CD8-positive, alpha-beta memory T cell (primary cell): ENCODE measurements at places on chromosomes 6 and 20.

- no peak overlapping the region for H3K27ac ChIP-seq
- no peaks in the 10 kb centered on the region for H3K36me3 ChIP-seq
- DNase-seq = no peak
- H3K27me3 ChIP-seq = no peaks in the 10 kb centered on the region
- H3K4me1 ChIP-seq = no peaks in the 10 kb centered on the region
- no peak overlapping the region for H3K4me3 ChIP-seq
Measured at GRCh38 chr6:164085091-164086075, 670.9 kb downstream of the QKI start.

GRCh38 chr6:28000351-28001045, 43.5 kb downstream of the OR2B6 start:
- no peak overlapping the region for H3K4me3 ChIP-seq
- H3K27ac ChIP-seq = no peak overlapping the region
- no peaks in the 10 kb centered on the region for H3K36me3 ChIP-seq
- DNase-seq = no peak

DNA sequence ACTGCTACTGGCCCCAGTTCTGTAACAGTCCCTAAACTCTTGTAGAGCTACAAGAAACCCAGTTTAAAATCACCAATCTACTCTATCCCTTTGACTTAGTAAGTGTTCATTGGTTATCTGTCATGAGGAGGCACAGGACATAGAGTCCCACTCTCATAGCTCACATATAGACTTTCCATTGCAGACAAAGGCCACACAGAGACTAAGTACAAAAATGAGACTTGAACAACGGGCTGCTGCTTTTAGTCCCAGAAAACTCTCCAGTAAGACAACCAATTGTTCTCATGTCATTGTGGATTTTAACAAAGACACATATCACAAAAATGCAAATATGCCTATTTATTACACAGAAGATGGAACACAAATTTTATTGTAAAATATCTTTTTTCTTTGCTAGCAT, 197.4 kb downstream of the PTPRK start:
- no peak overlapping the region for H3K4me3 ChIP-seq
- no peaks in the 10 kb centered on the region for H3K4me1 ChIP-seq
- no peaks in the 10 kb centered on the region for H3K27me3 ChIP-seq
- no peaks in the 10 kb centered on the region for H3K36me3 ChIP-seq
- H3K27ac ChIP-seq = no peak overlapping the region
- DNase-seq = no peak

DNA sequence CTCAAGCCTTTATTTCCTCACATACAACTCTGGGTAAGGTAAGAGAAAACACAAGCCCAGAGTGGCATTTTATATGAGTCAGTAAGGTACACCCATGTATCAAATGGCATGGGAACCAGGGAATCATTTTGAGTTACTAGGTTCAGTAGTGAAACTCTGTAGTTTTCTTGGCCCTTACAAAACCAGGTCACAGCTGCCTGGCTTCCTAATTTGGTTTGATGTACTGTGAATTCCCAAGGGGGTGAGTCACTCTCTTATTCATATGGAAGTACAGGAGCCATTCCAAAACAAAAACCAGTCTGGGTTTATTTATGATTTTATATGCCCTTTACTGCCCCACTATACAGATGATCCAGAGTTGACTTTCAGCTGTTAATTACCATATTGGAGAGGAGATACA, 70.7 kb downstream of the PDE7B start:
- H3K36me3 ChIP-seq = no peaks in the 10 kb centered on the region
- H3K4me3 ChIP-seq = no peak overlapping the region
- H3K27ac ChIP-seq = no peak overlapping the region
- DNase-seq = no peak

DNA sequence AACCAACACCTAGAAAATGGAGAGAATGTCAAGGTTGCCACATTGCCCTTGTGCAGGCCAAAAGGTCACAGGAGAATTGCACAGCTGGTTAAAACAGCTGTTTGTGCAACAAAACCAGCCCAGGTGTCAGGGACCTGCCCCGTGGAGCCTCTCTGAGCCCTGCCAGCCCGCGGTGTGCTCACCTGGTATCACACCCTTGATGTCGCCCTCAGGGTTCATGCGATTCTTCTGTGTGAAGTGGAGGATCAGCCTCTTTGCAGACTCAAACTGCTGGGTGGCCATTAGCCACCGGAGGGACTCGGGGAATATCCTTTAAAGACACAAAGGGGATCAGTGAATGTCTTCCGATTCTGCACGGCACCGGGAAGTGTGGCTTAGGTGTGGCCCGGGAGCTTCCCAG, 39.2 kb downstream of the PSMG4 start:
- no peak for DNase-seq
- H3K27me3 ChIP-seq = no peaks in the 10 kb centered on the region
- H3K27ac ChIP-seq = no peak overlapping the region
- H3K36me3 ChIP-seq = no peaks in the 10 kb centered on the region

GRCh38 chr6:149452037-149452939, 32.5 kb downstream of the ZC3H12D start:
- H3K27ac ChIP-seq = no peak overlapping the region
- H3K4me3 ChIP-seq = no peak overlapping the region
- H3K27me3 ChIP-seq = no peaks in the 10 kb centered on the region
- H3K4me1 ChIP-seq = no peaks in the 10 kb centered on the region
- peaks cover 8% of the 10 kb centered on the region for H3K36me3 ChIP-seq
- no peak for DNase-seq

DNA sequence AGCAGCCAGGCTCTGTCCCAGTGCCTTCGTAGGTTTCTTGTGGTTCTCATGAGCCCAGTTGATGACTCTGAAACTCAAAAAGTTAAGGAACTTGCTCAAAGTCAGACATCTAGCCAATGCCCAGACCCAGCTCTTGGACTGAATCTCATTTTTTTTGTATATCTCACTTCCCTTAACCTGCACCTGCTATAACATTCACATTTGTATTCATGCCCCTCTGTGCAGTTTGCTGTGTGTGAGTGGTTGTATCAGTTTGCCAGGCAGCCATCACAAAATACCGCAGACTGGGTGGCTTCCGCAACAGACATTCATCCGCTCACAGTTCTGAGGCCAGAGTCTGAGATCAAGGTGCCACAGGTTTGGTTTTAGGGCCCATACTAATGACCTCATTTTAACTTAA, 49.9 kb downstream of the IPCEF1 start:
- H3K27me3 ChIP-seq = no peaks in the 10 kb centered on the region
- no peak for DNase-seq
- H3K4me3 ChIP-seq = no peak overlapping the region

DNA sequence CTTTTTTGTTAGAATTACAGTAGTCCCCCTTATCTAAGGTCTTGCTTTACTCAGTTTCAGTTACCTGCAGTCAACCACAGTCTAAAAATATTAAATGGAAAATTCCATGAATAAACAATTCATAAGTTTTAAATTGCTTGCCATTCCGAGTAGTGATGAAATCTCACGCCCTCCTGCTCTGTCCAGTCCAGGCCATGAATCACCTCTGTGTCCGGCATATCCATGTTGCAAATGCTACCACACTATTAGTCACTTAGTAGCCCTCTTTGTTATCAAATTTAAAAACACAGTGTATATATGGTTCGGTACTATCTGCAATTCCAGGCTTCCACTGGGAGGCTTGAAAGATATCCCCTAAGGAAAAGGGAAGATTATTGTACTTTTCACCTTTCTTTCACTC, 164.6 kb upstream of the FAM83B start:
- no peaks in the 10 kb centered on the region for H3K4me1 ChIP-seq
- no peaks in the 10 kb centered on the region for H3K27me3 ChIP-seq
- no peaks in the 10 kb centered on the region for H3K36me3 ChIP-seq
- no peak for DNase-seq
- H3K27ac ChIP-seq = no peak overlapping the region
- H3K4me3 ChIP-seq = no peak overlapping the region

DNA sequence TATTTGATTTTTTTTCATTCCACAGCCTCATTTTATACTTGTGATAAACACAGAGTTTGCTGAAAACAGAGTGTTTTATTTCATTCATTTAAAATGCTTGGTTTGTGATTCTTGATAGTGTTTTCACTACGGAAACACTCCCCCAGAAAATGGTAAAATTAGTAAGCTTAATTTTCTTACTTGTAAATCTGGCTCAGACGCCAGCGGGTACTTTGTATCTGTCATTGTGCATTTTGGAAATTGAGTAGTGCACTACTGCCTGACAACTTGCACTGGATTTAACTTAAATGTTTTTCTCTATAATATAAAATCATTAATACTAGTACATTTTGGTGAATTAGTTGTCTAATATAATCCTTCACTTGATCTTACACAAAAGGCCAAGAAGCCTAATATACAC, 37.0 kb upstream of the HINT3 start:
- peaks cover 9% of the 10 kb centered on the region for H3K4me1 ChIP-seq
- peaks cover 19% of the 10 kb centered on the region for H3K36me3 ChIP-seq
- no peaks in the 10 kb centered on the region for H3K27me3 ChIP-seq
- no peak for DNase-seq

DNA sequence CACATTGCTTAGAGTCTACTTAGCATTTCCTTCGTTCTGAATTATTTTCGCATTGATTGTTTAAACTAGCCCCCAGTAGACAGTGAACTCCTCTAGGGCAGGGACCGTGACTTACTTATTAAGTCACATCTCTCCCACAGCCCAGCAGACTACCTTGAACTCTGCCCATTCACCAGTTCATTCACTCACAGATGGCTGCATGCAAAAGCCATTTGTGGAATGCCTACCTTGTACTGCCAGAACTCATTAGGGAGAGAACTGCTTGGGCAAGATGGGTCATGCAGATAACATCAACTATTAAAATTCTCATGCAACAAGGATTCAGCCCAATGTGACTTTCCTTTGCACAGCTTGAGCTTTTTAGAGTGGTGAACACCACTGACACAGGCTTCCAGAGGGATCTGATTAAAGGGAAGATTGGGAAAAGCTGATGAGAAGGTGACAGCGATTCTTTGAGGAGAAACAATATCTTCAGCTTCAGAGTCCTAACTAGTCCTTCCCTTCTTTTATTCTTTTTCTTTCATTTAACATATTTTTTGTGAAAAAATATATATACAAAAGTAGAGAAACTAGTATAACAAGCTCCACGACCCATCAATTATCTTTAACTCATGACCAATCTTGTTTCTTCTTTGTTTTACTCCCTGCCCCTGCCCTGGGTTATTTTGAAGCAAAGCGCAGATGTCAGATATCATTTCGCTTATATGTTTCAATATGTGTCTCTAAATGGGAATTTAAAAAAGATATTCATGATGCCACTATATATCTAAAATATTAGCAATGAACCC, 273.9 kb downstream of the CDC5L start:
- H3K27ac ChIP-seq = no peak overlapping the region
- no peaks in the 10 kb centered on the region for H3K36me3 ChIP-seq
- no peak overlapping the region for H3K4me3 ChIP-seq
- DNase-seq = no peak

GRCh38 chr6:15507221-15507620, 155.6 kb downstream of the DTNBP1 start:
- H3K36me3 ChIP-seq = peaks cover 52% of the 10 kb centered on the region
- no peaks in the 10 kb centered on the region for H3K4me1 ChIP-seq
- DNase-seq = no peak
- H3K27ac ChIP-seq = no peak overlapping the region
- no peaks in the 10 kb centered on the region for H3K27me3 ChIP-seq

GRCh38 chr6:28597217-28597835, 71.6 kb downstream of the GPX5 start:
- no peak for DNase-seq
- no peak overlapping the region for H3K27ac ChIP-seq
- H3K27me3 ChIP-seq = no peaks in the 10 kb centered on the region
- no peaks in the 10 kb centered on the region for H3K36me3 ChIP-seq
- H3K4me1 ChIP-seq = no peaks in the 10 kb centered on the region
- no peak overlapping the region for H3K4me3 ChIP-seq

DNA sequence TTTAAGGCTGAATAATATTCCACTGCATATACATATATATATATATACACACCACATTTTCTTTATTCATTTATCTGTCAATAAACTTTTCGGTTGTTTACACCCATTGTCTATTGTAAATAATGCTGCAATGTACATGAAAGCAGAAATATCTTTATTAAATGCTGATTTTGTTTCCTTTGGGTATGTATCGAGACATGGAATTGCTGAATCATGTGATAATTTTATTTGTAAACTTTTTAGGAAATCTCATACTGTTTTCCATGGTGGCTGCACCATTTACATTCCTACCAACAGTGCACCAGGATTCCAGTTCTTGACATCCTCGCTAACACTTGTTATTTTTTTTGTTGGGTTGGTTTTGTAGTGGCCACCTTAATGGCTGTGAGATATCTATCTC, 14.1 kb upstream of the HLA-DOA start:
- no peak overlapping the region for H3K4me3 ChIP-seq
- H3K36me3 ChIP-seq = no peaks in the 10 kb centered on the region
- DNase-seq = no peak
- H3K27me3 ChIP-seq = no peaks in the 10 kb centered on the region
- no peak overlapping the region for H3K27ac ChIP-seq
